CMK (cell line): ENCODE measurements at places on chromosomes 4 and X.

- no peak for DNase-seq
These were observed 44.1 kb upstream of the SEC24B start for GRCh38 chr4:109389369-109390114.

DNA sequence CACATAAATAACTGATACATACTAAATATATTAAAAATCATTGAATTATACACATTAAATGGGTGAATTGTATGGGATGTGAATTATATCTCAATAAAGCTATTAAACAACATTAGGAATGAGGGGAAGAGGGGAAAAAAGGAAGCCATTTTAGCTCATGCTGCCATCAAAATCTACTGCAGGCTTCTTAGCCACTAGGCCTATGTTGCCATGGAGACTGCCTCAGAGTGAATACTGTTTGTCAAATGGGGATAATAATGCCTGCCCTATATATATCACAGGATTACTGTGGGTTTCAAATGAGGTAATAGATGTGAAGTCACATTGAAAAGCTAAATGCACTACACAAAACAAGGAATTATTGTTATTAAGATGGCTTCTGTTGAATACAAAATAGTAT is 21.2 kb downstream of the TMEM255A start:
- no peak for DNase-seq

DNA sequence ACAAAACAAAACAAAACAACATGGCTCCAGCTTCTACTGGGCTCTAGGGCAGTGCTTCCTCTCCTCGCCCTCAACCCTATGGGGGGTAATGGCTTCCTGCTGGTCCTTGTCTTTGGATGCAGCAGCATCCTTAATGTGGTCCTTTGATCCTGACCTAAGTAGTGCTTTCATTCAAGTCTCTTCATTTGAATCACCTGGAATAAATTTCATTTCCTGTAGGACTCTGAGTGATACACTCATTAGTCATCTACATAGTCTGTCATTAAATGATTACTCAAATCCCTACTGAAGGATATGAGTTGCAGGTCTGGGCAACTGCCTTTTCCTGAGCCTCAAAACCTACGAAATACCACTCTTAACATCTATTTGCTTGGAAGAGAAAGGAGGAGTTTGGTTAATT is 54.5 kb downstream of the RHOH start:
- DNase-seq, result no peak

DNA sequence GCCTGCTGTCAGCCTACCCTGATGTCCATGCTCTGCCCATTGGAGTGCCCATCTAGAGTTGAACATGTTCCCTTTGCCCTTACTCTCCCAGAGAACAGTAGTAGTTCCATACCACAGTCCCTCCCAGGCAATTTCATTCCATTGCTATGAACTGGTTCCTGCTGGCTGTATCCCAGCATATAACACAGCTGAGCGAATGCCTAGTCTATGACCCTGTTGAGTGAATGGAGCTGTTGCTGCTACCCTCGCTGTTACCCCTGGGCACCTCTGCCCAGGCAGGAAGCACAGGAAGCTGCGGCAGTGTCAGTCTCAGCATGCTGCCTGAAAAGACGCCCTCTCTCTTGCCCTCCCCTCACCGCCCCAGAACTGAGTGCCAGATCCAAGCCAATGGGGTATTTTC is 73.3 kb downstream of the SOX3 start:
- no peak for DNase-seq

DNA sequence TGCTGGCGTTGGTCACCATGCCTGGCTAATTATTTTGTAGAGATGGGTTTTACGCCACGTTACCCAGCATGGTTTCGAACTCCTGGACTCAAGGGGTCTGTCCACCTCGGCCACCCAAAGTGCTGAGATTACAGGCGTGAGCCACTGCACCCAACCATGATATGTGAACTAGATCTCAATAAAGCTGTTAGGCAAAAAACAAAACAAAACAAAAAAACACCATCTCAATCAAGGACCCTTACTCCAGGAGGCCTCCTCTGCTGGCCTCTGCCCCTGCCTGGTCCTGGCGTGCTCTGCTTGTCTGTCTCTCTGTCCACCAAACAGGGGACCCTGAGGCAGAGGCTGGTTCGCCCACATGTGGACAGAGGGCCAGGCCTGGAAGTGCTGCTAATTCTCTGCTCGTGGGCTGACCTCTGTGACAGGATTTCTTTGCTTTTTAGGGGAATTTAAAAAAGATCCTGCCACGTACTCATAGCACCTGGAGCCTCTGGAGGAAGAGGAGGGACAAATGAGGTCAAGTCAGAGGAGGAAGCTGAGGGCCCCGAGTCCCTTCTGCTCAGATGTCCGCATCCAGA is 32.7 kb upstream of the WFS1 start:
- DNase-seq, result no peak

DNA sequence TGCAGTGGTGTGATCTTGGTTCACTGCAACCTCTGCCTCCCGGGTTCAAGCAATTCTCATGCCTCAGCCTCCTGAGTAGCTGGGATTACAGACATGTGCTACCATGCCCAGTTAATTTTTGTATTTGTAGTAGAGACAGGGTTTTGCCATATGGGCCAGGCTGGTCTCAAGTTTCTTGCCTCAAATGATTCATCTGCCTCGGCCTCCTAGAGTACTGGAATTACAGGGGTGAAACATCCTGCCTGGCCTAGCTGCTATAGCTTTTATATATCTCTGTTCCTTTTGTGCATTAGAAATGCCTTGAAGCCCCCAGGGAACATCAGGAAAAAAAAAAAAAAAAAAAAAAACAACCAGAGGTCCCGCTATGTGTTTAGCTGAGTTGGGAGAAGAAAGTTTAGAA is 34.8 kb downstream of the UBE2K start:
- DNase-seq, result no peak

DNA sequence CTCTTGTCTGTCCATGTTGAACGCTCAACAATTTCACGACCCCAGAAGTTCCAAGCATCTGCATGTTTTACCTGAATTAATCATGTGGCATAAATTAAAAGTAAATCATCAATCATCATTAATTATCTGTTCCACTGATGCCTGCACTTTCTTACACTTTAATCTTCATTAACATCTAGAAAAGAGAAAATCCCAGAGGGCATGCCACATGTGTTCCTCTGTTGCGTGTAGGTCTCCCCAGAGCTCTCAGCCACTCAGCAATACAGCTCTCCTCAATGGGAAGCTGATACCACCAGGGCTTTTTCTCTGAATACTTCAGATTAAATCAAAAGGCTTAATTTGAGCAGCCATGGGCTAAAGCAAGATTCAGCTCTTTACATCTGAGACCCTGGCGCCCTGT is 722.4 kb upstream of the TENM3 start:
- DNase-seq, result no peak

- DNase-seq, result no peak
These were observed 42.5 kb downstream of the MID1 start for GRCh38 chrX:10577853-10578252.

- DNase-seq, result no peak
These were observed 29.1 kb downstream of the ZNF185 start for GRCh38 chrX:152926923-152927322.

- DNase-seq, result no peak
These were observed 86.8 kb downstream of the PDGFRA start for GRCh38 chr4:54315561-54316538.

- no peak for DNase-seq
These were observed 62.4 kb downstream of the HOPX start for GRCh38 chr4:56618734-56619133.

GRCh38 chr4:3801521-3801920 is 35.3 kb downstream of the ADRA2C start:
- DNase-seq, result no peak

GRCh38 chrX:38935561-38935960 is 134.3 kb downstream of the MID1IP1 start:
- DNase-seq, result no peak

DNA sequence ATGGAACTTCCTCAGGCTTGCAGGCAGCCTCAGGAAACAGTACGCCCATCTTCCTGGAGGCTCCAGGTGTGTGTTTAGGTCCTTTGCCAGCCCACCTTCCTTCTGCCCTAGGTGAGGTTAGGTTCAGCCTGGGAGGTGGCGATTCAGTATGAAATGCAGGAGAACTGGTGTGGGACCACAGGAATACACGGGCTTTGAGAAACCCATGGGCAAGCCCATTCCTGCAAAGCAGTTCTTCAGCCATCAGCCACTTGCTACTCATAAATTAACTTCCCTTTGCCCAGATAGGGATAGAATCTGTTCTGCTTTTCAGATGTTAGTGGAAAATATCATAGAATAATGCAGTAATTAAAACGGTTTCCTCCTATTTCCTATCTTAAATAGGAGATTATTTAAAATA is 32.2 kb downstream of the TBC1D14 start:
- no peak for DNase-seq

DNA sequence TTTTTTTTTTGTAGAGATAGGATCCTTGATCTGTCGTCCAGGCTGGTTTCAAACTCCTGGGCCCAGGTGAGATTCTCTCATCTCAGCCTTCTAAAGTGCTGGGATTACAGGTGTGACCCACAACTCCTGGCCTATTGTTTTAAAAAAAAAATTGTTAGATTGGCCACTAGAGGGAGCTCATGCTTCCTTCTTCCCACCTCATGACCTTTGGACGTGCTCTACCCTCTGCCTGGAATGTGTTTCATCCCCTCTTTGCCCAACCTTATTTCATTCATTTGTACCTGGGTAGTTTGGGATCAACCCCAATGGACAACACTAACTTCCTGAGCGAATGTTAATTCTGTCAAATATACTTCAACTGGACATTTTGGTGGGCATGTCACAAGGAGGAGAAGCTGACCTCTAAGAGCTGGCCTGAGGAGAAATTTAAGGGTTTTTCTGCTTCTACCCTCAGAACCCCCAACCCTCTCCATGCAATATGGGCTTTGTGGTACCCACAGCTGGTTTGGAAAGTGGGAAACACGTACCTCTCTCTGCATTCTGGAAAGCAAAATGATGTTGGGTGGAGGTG is 6.4 kb downstream of the PPEF2 start:
- no peak for DNase-seq

- DNase-seq, result no peak
These were observed 18.0 kb upstream of the UBA1 start for GRCh38 chrX:47175588-47175980.

DNA sequence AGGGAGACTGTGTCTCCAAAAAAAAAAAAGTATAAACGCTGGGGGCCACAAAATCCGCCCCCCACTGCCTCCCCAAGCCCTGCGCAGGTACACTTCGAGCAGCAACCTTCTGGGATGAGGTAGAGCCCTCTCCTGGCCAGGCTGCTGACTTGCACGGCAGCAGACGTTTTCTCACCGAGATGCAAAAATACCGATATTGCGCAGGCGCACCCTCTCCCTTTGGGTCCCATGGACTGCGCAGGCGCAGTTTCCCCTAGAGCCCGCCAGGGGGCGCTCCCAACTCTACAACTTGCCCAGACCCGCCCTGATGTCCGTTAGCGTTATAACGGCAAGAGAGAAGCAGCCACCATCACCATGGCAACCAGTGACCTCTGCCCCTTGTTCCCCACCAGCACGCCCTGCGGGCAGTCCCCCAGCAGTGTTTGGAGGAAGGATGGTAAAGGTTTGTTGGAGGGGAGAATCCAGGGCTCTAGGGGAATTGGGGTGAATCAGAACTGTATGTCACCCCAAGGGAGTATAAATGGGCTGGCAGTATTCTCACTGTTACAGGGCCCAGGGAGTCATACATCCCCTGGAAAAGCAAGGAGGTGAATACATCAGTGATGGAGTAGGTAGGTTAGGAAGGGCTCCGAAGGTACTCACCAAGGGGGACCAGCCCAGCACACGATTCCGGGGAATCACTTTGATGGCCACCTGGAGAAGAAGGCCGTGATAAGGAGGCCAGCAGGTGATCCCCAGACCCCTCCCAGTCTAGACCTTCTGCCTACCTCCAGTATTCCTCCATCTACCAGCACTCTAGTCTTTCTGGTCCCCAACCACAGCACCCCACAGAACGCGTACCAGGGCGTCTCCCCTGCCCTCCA is 1.5 kb downstream of the PIM2 start:
- peak; percentile 88 for DNase-seq

GRCh38 chr4:119246177-119246733 is 33.7 kb downstream of the USP53 start:
- DNase-seq, result no peak

- DNase-seq, result no peak
These were observed 97.4 kb downstream of the CHRNA9 start for GRCh38 chr4:40432504-40432903.

DNA sequence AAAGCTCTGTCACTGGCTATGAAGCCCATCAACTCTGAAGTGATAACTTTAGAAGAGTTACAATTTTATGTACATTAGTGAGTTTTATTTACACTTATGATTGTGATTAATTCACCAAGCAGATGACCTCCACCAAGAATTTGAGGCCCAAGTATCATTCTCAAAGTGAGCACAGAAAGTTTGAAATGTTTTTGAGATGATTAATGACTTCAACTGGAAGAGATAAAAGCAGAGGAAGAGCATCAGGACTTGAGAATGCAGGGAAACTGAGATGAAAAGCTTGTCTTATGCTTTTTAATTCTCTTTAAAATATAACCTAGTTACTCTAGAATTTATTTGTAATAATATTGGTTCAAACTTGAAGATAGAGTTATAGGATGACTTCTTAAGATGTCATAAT is 112.8 kb upstream of the H2AZ1 start:
- no peak for DNase-seq

GRCh38 chr4:123995936-123996335 is 599.3 kb downstream of the SPRY1 start:
- DNase-seq, result no peak
